ENCODE measurements at places on chromosomes 16 and 17. TPM values are rescaled to one million over a fixed set of nuclear protein-coding genes. Genes with fewer than 3 reads are reported as not detected.
A peak's percentile ranks its signal among the peaks of the same experiment; 100 is the strongest.

TP53TG3D gene
- total RNA-seq, result not detected

GRCh38 chr17:69333561-69333960 lies 6.6 kb upstream of the ABCA5 start:
- no peak overlapping the region for H3K4me3 ChIP-seq
- DNase-seq, result no peak
- H3K27me3 ChIP-seq, result peaks cover 5% of the 10 kb centered on the region

PPP4C gene
- total RNA-seq, result 132 TPM

GRCh38 chr17:75703591-75703990 lies 17.7 kb upstream of the ITGB4 start:
- no peak overlapping the region for H3K4me3 ChIP-seq
- H3K27me3 ChIP-seq, result peaks cover 4% of the 10 kb centered on the region
- H3K36me3 ChIP-seq, result peaks cover 54% of the 10 kb centered on the region
- DNase-seq, result no peak

SBK1 gene
- total RNA-seq, result not detected

- no peak overlapping the region for H3K27ac ChIP-seq
- H3K4me1 ChIP-seq, result no peaks in the 10 kb centered on the region
- no peak for DNase-seq
- H3K27me3 ChIP-seq, result peaks cover 9% of the 10 kb centered on the region
- H3K4me3 ChIP-seq, result no peak overlapping the region
These were observed 68.2 kb downstream of the RNF213 start for GRCh38 chr17:80328634-80329380.

GRCh38 chr17:19752216-19753050 lies 4.3 kb upstream of the ALDH3A1 start:
- no peak for DNase-seq
- no peaks in the 10 kb centered on the region for H3K36me3 ChIP-seq
- no peak overlapping the region for H3K4me3 ChIP-seq
- peaks cover 37% of the 10 kb centered on the region for H3K4me1 ChIP-seq
- H3K27ac ChIP-seq, result peak overlapping the region; percentile 90

BCO1 gene
- not detected for total RNA-seq

GRCh38 chr17:57045868-57046704 lies 39.0 kb upstream of the AKAP1 start:
- H3K27me3 ChIP-seq, result peaks cover 50% of the 10 kb centered on the region
- H3K27ac ChIP-seq, result no peak overlapping the region
- peaks cover 6% of the 10 kb centered on the region for H3K4me1 ChIP-seq
- DNase-seq, result no peak
- no peaks in the 10 kb centered on the region for H3K36me3 ChIP-seq

EIF1 gene
- 723 TPM for total RNA-seq

GRCh38 chr17:8060274-8060673 lies 21.4 kb downstream of the ALOX15B start:
- H3K4me1 ChIP-seq, result peaks cover 20% of the 10 kb centered on the region
- H3K27ac ChIP-seq, result no peak overlapping the region
- H3K36me3 ChIP-seq, result no peaks in the 10 kb centered on the region
- H3K27me3 ChIP-seq, result peaks cover 53% of the 10 kb centered on the region
- peak; percentile 65 for DNase-seq

DNA sequence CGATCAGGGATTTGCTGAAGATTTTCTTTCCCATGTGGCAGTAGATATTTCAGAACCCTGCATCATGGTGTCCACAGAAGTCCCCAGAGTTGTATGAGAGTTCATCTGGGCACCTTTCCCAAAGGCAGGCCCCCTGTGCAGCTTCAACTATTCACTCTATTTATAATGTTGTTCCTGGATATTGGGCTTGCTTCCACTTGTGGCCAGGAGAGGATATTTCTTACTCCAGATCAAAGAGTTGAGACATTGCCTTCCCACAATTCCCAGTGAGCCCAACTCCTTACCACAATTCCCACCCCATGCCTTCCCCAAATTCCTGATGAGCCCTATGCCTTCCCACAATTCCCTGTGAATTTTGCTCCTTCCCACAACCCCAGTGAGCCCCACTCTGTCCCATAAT lies 206.9 kb downstream of the WWOX start:
- no peaks in the 10 kb centered on the region for H3K27me3 ChIP-seq
- H3K4me3 ChIP-seq, result no peak overlapping the region
- no peaks in the 10 kb centered on the region for H3K36me3 ChIP-seq
- no peak overlapping the region for H3K27ac ChIP-seq
- H3K4me1 ChIP-seq, result no peaks in the 10 kb centered on the region
- no peak for DNase-seq

DNA sequence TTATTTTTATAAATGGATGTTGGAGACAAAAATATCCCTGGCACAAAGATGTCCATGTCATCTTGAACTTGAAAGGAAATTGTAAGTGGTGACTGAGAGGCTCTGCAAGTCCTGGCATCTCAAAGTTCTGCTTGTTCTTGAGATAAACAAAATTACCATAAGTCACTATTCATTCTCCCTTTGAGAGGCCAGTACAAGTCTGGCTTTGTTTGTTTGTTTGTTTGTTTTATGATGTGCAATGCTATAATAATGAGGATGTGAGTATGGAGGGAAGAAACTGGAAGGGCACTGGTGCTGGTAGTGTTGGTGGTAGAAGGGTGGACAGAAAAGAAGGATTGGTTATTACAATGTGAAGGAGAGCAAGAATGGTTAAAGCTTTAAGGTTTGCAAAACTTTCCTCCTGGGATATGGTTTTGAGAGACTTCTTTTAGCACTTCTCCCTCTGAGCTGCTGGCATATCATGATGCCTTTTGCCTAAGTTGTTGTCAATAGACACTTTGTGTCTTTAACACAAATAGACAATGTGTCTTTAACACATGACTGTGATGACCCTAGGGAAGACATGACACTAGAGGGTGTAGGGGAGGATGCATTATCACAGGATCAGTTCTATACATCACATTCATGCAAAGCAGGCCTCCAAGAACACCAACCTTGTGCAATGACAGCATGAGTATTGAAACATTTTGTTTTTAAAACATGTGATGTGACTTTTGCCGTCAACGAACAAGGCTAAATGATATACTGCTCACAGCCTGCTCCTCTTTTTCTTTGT lies 880.5 kb upstream of the GOT2 start:
- no peaks in the 10 kb centered on the region for H3K27me3 ChIP-seq
- peaks cover 17% of the 10 kb centered on the region for H3K4me1 ChIP-seq
- no peak overlapping the region for H3K27ac ChIP-seq
- H3K36me3 ChIP-seq, result no peaks in the 10 kb centered on the region
- no peak overlapping the region for H3K4me3 ChIP-seq
- no peak for DNase-seq

DOC2B gene
- not detected for total RNA-seq

- DNase-seq, result no peak
- no peaks in the 10 kb centered on the region for H3K27me3 ChIP-seq
- H3K27ac ChIP-seq, result no peak overlapping the region
- H3K4me1 ChIP-seq, result no peaks in the 10 kb centered on the region
These were observed 18.6 kb downstream of the SETD6 start for GRCh38 chr16:58533751-58534470.

All from HFFc6 (cell line).